Renal cortical epithelial cell (primary cell): ENCODE measurements at places on chromosomes 2 and 18.

DNA sequence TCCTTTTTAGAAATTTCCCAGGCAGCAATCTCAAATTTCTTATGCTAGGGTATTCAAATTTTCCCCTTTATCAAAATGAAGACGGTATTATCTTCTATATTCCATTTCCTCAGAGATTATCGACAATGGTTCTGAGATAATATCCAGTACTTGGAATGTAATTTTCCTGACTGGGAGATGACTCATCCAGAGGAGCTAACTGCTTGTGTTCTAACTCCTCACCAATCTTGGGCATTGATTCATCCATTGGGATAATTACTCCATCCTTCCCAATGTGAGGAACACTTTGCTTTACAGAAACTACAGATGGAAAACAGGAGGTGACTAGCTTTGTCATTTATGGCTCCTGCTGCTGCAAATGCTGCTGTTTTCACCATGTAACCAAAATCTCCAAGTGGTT lies 239.4 kb upstream of the LYPD1 start:
- peak; percentile 4 for DNase-seq

DNA sequence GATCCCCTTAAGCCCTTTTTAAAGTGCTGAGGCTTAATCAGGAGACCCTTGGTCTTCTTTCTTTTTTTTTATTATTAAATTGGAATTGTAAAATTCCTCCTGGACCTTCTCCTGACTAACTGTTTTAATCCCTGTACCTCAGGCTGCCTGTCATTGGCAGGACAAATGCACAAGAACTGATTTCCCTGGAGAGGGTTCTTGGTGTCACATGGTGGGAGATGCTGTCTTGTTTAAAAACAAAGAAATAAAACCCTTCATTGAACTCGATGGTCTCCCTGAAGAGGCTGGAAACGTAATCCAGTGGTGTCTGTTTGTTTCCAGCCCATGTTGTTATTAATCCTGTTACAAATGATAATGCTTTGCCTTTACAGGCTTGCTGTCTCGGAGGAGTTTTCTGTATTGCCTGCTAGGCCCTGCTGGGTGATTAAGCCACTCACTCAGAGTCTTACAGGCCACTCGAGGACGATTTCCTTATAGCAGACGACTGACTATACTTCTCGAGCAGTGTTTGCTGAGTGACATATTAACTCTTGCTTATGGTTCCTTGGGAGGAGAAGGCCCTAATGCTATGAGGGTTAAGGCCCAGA lies 100.5 kb upstream of the MGAT5 start:
- DNase-seq = no peak

- DNase-seq = peak; percentile 97
These were observed 38.8 kb downstream of the BMP10 start for GRCh38 chr2:68832233-68832869.

DNA sequence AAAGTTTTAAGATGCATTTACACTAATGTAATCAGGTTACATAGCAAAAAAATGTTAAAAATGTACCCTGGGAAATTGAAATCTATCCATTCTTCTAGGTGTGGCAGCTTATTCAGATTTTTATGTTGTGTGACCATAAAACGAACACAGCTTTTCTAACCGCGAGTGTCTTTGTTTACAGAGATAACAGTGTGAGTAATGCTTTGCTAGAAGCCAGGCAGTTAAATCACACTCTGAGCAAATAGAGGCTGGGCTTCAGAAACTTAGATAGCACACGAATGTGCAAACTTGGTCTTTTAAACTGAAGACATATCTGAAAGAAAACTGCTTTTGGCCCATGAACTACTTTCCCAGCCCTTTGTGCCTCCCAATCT lies 116.1 kb downstream of the SPTBN1 start:
- DNase-seq = peak; percentile 92
